NCI-H524 treated with DMSO at 0.1 percent for 48 hours (cell line): ENCODE measurements at places on chromosomes 12 and 14.

GRCh38 chr14:93337143-93337753 lies 4.4 kb upstream of the BTBD7 start:
- no peak for DNase-seq

DNA sequence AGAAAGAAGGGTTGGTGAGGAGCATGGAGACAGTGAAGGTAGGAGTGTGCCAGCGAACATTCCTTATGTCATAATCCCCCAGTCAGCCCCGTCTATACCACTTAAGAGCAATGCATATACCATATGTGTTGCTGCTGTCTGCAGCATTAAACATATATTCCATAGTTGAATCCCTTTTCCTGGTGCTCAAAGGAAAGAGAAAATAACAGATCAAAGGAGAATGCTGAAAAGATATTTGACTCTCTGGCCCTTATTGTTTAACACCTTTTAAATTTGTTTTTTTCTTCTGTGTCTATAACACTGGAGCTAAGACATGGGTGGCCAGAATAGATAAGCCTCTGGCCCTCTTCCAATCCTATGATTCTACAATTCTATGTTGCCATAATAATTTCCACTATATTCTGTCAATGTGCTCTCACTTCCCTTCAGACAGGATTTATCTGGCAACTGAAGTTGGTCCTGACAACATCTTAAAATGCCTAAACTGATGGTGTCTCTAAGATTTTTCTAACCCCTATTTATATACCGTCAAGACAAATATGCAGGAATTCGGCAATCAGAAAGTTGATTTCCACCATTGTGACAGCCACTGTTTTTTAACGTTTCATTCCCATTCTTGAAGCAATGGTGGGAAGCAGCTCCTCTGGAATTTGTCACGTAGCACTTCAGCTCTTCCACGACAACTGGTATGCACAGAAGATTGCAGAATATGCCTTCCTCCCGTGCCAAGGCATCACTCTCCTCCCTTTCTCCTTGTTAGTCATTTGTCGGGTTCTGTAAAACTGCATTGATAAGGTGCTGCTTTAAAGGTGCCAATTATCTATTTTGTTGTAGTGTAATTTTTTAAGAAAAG lies 204.7 kb downstream of the BCAT1 start:
- no peak for DNase-seq

GRCh38 chr14:68628605-68629310 lies 164.1 kb downstream of the ZFP36L1 start:
- DNase-seq, result no peak

- DNase-seq, result no peak
Observed at GRCh38 chr12:11133816-11134215, 628 bp downstream of the TAS2R30 start.

GRCh38 chr12:27385766-27386564 lies 53.3 kb downstream of the BMAL2 start:
- no peak for DNase-seq
